ENCODE measurements at places on chromosomes 4 and X. TPM values are rescaled to one million over a fixed set of nuclear protein-coding genes. Genes with fewer than 3 reads are reported as not detected.

Gene F11
- polyA plus RNA-seq = not detected

Gene BMPR1B
- polyA plus RNA-seq = not detected

Gene ARHGEF6
- 57.0 TPM for polyA plus RNA-seq

Gene SLC25A5
- 332 TPM for polyA plus RNA-seq

Gene SHOX
- polyA plus RNA-seq = not detected

Gene TRAM1L1
- not detected for polyA plus RNA-seq

Gene CCDC120
- 0.79 TPM for polyA plus RNA-seq

Gene PRICKLE3
- 5.4 TPM for polyA plus RNA-seq

Gene SHROOM4
- polyA plus RNA-seq = not detected

Data from naive B cell (primary cell).